ENCODE measurements at places on chromosomes 1 and 21. TPM values are rescaled to one million over a fixed set of nuclear protein-coding genes. Genes with fewer than 3 reads are reported as not detected.
A peak's percentile ranks its signal among the peaks of the same experiment; 100 is the strongest.

DNA sequence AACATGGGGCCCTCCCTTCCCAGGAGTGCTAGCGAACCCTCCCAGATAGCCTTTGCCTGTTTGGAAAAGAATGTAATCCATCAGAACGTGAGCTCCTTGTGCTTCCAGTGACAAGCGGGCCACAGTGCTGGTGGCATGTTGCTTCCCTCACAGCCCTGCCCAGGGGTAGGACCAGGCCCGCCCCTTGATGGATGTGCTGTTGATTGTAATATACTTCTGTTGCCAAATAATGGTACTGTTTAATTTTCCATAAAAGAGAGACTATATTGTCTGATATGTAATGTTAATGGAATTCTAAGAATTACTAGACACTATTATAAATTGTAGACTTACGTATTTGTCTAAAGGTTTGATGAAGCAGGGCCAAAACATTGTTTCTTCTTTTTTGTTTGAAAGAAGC is 16.4 kb downstream of the ATP5PO start:
- DNase-seq = peak; percentile 23

DNA sequence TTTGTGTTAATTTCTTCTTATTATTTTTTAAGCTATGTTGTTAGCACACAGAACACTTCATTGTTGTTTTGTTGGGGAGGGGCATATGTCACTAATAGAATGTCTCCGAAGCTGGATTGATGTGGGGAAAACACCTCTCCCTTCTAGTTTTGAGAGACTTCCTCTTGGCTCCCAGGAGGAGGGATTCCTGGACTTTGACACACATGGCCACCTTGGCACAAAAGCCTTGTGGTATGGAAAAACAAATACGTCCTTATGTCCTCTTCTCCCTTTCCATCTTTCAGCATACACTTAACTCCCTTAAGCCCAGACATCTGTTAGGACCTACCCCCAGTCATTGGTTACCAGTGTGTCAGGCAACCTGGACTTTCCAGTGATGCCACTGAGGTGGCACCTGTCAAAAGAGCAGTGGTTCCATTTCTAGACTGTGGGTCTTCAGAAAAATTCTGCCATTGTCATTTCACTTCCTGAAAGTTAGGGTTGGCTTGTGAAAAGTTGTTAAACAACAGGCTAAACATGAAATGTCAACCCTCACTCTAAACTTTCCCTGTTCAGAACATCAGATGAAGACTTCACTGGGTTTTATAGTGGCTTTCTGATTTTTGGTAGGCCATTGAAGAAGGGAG is 12.5 kb upstream of the ABCB10 start:
- DNase-seq = no peak

The TGFB2 gene
- total RNA-seq = 13.5 TPM

The C1orf52 gene
- 10.8 TPM for total RNA-seq

The CFHR4 gene
- not detected for total RNA-seq
